Stimulated activated CD4-positive, alpha-beta T cell treated with anti-CD3 and anti-CD28 coated beads, Interleukin-2, amount 100 ng/mL, for 4 hours (primary cell): ENCODE measurements at places on chromosomes 6 and 20.
A peak's percentile ranks its signal among the peaks of the same experiment; 100 is the strongest.

GRCh38 chr6:75287424-75287823 lies 2.8 kb upstream of the TMEM30A start:
- no peak for DNase-seq

- DNase-seq, result peak; percentile 15
Measured at GRCh38 chr20:1391640-1392442, 1.0 kb downstream of the FKBP1A start.

DNA sequence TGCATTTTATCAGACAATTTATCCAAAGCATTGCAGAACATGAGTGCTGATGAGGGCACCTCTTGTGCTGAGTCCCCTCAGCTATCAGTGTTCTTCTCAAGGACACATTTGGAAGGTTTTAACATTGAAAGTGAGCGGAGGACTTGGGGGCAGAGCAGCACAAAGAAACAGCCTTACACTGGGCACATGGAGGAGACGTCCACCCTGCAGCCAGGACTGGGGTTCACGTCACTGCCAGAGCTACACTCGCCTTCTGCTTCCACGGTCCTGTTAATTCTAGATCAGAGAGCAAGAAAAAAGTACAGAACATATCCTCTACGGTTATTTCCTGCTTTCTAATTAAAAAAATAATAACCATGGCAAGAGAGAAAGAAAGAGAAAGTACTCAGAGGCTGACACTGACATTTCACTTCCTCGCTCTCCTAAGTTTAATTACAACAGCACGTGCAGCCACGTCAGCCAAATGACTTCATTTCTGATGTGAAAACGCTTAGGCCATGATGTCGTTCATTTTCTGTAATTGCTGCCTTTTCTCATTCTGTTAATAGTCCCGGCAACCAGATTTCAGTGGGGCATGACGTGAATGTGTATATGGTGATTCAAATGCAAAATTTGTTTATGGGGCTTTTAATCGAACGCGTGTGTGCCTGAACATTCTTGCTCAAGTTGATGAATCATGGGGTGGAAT lies 5.1 kb downstream of the PRND start:
- peak; percentile 16 for DNase-seq

DNA sequence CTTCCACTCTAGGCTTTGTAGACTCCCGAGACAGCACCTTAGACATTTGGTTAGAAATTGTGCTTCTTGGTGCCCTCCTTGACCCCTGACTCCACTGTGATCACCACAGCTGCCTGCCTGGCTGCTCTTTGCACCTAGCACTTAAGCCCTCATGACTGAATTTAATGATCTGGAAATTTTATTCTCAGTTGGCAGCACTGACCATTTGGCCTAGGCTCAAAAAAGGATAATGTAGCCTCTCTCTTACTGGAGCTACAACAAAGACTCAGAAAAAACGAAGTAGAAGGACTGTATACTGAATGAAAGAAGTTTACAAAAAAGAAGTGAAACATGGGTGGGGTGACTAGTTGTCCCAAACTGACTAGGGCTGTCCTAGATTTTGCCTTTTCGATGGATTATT lies 11.3 kb upstream of the ABRACL start:
- no peak for DNase-seq

- no peak for DNase-seq
Measured at GRCh38 chr20:58909585-58909984, 57.1 kb downstream of the GNAS start.

DNA sequence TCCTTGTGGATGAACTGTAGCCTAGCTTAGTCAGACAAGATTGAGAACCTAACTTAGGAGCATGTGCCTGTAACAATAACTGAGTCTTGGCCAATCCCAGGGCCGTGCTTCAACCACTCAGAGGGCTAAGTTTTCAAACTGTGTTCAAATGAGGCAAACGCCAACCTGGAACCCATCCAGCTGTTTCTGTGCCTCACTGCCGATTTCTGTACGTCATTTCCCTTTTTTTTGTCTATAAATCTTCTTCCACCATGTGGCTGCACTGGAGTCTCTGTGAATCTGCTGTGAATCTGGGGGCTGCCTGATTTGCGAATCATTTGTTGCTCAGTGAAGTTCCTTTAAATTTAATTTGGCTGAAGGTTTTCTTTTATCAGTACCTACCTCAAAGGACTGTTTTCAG lies 115.0 kb upstream of the CHD6 start:
- DNase-seq, result no peak

GRCh38 chr6:170134471-170135440 lies 156.1 kb downstream of the DLL1 start:
- DNase-seq, result no peak

DNA sequence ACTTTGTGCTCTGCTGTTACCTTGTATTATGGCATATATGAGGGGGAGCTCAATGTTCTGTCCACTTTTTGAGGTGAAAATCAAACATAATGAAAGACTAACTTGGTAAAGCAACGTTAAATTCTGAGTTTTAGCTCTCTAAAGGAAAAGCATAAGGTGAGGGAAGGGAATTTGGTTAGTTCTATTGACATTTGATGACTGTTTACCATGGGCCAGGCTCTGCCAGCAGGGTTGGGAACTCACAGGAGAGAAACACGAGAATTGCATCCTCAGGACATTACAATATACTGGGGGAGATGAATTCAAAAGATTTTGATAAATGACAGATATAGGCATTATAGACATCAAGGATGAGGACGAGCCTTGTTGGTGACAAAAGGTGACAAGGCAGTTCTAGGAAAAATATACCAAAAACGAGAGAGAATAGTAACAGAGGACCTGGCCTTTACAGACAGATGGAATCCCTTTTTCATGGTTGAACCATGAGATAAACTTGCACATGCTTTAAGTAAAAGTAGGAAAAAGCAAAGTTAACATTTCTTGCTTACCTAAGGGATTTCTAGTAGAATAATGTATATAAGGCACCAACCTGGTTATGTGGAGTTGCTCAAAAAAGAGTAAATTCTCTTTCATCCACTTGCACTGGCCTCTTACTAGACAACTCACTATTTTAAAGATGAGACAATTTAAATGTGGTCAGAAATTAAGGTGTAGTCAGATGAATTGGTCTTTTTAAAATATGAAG lies 191.4 kb downstream of the NKAIN2 start:
- no peak for DNase-seq

DNA sequence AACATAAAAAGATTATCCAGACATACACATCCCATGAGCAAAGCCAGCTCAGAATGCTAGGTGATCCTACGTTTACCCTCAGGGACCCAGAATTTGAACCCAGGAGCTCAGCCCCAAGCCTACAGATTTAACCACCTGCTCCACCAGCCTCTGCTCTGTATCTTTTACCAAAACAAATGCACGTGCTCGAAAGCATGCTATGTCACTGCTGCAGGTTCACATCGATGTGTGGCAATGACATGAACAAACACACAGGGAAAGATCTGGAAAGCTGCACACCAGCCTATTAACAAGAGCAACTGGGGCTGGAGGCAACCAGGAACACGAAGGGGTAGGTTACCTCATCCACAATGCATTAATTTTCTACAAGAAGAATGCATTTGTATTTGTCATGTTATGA lies 32.1 kb downstream of the PREX1 start:
- DNase-seq, result no peak

DNA sequence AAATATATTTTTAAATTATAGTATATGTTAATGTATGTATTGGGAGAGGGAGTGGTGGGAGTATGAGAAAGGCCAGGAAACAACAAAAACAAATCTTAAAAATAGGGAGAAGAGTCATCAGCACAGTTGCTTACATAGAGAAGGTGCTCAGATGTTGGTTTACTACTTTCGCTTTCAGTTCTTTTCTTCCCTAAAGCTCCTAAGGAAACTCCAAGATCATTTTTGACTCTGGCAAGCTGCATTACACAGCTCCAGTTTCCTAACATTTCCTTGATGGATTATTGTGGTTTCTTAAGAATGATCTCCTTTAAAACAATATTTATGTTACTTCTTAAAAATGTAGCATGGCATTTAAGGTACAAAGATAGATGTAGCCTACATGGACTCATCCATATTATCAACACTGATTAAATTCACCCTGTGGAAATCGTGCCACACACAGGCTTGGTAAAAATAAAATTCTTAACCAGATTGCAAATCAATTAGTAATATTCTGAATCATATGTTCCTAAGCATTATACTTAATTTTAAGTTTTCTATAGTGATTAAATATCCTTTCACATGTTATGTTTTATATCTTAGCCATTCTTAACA lies 118.0 kb upstream of the MAN1A1 start:
- no peak for DNase-seq

DNA sequence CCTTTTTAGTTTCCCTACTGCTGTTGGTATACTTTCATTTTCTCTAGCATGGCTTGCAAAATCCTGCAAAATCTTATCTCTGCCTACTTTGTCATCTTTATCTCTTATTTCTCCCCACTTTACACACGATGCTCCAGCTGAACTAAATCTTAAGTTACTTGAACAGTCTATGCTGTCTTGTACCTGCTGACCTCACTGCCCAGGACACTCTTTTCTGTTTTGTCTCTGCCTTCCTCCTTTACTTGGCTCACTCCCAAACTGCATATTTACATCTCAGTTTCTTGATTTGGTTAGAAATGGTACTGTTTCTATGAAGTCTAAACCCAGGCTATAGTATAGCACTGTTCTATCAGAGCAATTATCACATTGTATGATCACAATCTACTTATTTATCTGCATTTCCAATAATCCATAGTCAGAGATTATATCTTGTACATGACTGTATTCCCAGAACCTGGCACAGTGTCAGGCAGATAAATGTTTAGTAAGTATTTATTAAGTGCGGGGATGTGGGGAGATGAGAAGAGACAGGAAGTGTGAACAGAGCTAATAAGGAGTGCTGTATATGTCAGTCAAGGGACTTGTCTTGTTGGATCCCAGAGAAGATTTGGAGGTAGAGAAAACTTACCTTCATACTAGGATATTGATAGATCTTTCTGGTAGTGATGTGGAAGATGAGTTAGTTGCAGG lies 57.6 kb downstream of the ADGRG6 start:
- no peak for DNase-seq

DNA sequence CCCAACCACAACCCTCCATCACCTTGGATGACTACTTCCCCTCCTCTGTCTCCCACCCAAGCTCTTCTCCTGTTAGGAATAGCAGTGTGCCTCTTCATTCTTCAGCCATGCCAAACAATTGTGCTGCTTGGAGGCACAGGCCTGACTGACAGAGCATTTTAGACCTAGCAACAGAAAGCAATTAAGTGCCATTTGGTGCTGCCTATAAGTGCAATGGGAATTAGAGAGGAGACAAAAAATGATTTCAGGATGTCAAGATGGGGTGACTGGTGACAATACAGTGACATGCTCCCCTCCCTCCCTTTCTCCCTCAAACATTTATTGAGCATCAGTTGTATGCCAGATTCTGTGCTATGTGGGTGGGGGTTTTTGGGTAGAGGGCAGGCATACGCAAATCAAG lies 322.6 kb upstream of the MOCS1 start:
- no peak for DNase-seq

DNA sequence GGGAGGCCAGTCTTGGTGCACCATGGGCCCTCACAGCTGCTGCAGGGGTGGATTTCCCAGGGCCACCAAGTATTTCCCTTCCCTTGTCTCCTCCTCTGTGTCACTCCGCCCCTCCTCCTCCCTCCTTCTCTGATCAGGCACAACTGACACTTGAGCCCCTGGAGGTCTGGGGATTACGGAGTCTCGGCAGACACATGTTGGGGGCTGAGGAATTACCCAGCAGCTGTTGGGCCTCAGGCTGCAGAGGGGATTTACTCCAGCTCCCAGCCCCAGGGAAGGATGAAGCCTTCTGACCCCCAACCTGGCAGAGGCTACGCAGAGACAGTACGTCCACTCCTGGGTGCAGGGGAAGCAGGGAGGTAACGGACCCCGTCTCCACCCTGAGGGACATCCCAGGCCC lies 420.5 kb upstream of the SULF2 start:
- no peak for DNase-seq

DNA sequence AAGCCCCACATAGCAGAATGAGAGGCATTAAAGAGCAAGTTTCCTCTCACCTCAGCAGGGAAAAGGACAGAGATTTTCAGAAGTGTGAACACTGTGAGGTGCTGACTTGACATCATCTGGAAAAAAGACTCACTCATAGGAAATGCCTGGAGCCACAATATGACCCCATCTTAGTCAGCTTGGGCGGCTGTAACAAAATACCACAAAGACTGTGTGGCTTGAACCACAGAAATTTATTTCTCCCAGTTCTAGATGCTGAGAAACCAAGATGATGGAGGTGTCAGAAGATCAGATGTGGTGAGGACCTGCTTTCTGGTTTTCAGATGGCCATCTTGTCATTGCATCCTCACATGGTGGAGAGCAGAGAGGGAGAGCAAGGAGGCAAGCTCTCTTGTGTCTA lies 253.1 kb downstream of the ADGB start:
- no peak for DNase-seq

- DNase-seq, result no peak
Measured at GRCh38 chr6:56852260-56853010, 102.5 kb upstream of the BEND6 start.

DNA sequence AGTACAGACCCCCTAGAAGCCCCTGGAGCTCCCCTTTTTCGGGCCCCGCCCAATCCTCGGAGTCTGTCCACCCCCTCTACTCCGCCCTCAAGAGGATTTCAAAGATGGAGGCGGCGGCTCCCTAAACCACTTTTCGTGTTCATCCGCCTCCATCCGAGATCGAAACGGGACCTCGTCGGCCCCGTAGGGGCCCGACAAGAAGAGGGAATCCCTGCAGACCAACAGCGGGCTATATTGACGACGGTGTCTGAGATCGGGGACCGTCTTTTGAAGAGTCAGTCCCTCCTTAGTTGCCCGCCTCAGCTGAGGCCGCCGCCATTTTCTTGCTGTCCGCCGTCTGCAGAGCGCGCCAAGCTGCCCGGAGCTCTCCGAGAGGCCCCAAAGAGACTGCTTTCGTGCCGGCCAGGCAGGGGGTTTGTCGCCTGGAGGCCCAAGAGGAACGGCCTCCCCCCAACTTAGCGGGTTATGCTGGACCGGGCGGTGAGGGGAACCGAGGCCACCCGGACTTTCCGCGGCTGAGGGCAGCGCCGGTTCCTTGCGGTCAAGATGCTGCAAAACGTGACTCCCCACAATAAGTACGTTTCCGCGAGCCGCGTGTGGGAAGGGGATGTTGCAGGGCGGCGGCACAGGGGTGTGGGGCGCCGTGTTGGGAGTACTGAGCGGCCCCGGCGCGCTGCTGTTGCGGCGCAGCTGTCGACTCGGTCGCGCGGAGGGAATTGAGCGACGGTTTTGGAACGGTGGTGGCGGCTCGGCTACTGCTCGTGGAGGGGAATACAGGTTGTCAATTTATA lies 4.2 kb downstream of the BRD2 start:
- DNase-seq, result peak; percentile 44

DNA sequence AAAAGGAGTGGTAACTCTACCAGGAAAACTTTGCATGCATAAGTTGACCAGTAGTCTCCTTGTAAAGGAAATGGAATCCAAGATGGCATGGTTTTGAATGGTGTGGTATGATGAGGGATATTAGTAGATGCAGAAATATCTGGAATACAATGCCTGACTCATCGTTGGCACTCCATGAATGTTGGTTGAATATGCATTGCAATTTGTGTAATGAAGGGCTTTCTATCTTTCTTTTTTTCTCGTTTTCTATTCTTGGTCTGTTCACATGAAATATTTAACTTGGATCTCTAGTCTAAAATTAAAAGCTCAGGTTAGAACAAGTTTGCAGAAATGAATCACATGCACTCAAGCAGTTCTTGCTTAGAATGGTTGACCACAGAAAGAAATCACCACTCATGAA lies 277.3 kb upstream of the PRND start:
- no peak for DNase-seq
